ENCODE measurements at places on chromosomes 5 and 9.

- peak; percentile 78 for DNase-seq
Observed at GRCh38 chr5:174323878-174324281, 278.4 kb downstream of the NSG2 start.

GRCh38 chr9:126499005-126499910 is 114.5 kb upstream of the LMX1B start:
- no peak for DNase-seq

DNA sequence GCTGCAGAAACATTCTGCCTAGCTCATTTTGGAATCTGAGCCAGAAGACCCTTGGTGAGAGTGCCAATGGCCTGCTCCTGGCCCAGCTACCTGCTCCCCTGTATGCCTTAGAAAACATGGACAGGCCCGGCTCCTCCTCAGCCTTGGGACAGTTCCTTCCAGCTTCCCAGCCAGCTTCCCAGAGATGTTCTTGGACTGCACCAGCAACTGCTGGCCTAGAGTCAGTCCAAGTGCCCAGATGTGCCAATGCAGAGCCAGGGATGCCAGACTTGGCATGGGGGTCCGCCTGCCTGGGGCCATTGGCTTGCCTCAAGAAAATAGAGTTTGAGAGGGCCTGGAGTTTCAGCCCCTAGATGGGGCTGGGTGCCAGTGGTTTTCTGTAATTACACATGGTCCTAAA is 142.2 kb upstream of the TRIM32 start:
- no peak for DNase-seq

GRCh38 chr9:35481347-35481975 is 8.4 kb upstream of the RUSC2 start:
- DNase-seq, result no peak

All from DMS79 (cell line).